ENCODE measurements at places on chromosomes 4 and X.

GRCh38 chr4:70863099-70863790 is 23.6 kb upstream of the GRSF1 start:
- no peak for DNase-seq

- peak; percentile 44 for DNase-seq
These were observed 22.9 kb downstream of the KCTD8 start for GRCh38 chr4:44425614-44426208.

DNA sequence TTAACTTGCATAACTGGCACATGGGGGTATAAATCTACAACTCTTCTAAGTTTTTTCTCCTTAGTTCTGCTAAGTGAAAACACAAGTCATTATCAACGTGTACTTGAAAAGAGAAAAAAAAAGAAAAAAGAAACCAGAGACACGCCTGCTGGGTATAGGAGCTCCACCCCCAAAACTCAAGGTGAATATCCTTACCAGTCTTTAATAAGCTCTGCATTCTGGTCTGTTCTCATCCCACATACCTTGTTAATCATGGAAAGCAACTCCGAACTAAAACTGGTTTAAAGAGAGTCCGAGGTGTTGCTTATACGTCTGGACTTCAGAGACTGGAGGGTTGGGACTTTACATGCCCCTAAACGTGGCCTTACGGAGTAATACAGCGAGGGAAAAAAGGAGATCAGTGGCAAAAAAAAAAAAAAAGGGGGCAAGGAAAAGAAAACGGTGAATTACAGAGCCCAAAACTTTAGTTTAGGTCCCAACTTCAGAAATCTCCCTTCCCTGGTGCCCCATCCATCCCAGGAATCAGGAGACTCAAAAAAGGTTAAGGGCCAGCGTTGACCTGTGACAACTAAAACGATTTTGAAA is 1.0 kb downstream of the PGRMC2 start:
- no peak for DNase-seq

DNA sequence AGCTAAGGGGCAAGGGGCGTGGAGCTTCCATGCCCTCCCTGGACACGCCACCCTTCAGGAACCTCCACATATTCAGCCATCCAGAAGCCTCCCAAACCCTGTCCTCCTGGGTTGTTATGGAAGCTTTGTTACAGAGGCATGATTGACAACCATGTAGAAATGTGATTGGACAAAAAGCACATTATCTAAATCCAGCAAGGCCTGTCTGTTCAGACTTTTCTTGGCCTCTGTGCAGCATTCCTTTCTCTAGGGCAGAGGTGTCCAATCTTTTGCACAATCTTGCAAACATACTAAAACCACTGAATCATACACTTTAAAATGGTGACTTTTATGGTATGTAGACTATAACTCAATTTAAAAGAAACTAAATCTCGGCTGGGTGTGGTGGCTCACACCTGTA is 12.7 kb downstream of the STEEP1 start:
- DNase-seq: no peak
